ENCODE measurements at places on chromosomes 4 and X.

DNA sequence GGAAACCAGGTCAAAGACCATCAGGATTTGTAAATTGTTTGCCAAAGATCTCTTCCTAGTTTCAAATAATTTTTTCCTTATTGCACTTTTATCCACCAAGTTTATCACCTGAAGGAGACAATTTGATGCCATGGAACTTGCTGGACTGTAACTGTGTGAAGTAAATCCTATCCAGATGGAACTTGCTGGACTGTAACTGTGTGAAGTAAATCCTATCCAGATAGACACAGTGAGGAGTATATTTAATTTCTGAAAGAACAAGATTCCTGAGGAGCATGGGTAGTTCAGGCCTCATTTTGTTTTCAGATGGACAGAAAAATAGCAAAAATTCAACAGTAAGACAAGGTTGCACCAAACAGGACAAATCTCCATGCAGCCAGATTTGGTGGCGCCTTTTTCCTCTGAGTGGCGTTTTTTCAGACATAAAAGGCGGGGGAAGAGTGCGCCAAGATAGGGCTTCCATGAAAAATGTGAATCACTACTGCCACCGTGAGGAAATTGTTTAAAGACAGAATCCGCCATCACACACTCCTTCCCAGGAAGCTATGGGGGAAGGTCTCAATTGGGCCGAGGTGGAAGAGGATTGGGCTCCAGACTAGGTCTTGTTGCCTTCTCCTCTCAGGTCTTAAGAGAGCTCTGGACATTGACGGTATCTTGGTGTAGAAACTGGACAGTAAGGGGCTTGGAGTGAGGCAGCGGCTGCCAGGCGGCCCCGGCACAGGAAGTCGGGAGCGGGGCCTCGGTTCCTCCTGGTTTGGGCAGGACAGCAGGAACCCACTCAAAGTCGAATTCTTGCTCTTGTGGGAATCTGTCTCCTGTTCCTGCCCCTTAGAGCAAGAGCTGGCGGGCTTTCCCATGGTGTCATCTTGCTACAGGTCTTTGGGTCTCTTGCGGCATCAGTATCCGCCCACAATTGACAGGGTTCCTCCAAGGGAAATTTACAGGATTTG, 234.7 kb downstream of the OR13H1 start:
- DNase-seq, result peak; percentile 86

DNA sequence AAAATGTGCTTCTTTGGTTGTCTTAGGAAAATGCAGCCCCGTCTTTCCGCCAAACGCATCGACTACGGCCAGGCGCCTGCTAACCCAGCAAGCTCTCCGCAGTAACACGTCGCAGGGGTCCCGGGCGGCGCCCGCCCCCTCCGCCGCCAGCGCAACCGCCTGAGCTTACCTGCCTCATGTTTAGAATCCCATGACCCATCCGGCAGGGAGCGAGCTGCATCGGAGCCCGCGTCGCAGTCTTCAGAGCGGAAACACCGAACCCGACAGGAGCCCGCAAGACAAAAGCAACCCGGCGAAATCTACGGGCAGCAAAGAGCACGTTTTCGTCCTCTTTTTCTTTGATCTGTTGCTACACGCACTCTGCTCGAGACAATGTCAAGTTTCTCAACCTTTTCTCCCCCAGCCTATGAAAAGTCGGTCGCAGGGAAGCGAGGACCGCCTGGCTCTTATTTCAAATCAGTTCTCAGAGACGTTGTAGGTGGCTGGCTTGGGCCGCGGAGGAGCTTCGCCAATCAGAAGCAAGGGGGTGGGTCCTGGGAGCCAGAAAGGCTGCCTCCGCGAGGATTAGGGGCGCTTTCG, at the start of gene MID1:
MID1 (minus strand) TSS at position 465 of the 579 bp plus-strand sequence. CDS start 53,038 bp downstream, outside the sequence.
- no peak for DNase-seq

GRCh38 chr4:168631241-168632162, 134.7 kb downstream of the PALLD start:
- no peak for DNase-seq

DNA sequence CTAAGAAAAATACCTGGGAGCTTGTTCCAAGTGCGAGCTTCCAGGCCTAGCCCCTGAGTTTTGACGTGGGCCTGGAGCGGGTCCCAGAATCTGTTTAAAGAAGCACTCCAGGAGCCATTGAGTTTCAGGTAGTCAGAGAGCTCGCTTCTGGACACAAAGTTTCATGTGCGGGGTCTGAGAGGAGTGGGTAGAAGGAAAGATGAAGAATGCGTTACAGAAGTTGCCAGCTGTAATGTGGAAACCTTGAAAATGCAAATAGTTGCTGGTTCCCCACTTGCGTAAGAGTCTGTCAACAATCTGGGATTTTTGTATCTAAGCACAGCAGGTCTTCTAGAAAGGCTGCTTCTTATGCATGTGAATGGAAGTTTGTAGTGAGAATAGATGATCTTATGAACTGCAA, 77.5 kb upstream of the CLCN4 start:
- no peak for DNase-seq

DNA sequence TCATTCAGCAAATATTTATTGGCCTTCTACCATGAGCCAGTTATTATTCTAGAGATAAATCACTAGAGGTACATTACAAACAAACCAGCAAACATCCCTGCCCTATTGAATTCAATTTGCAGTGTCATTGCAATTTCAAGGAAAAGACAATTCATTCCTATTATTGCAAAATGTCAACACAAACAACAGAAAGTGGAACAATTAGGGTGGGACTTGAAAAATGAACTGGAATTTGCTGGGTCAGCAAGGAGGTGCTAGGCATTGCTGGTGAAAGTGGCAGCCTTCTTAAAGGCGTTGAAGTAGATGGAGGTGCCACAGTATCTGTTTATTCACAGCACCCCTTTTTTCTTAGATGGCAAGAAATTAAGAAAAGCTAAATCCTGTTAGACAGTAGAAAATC, 224.0 kb upstream of the BMP3 start:
- no peak for DNase-seq

GRCh38 chrX:43238461-43238945, 417.6 kb upstream of the MAOA start:
- DNase-seq, result no peak

DNA sequence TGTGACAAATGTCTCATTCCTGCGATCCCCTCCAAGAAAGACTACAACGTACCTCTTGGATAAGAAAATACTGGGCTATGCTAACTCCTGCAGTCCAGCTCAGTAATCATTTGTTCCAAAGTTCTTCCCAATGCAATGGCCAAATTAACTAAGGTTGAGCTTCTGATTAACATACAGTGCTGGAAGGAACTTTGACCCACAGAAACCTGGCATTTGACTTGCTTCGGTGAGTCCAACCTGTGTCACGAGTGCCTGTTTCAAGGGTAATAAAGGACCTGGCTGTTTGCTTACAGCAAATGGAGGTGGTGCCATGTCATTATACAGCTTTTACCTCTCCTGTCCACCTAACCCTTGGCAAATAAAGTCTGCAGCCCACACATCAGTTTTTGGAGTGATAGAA, 83.2 kb downstream of the RBM47 start:
- no peak for DNase-seq

DNA sequence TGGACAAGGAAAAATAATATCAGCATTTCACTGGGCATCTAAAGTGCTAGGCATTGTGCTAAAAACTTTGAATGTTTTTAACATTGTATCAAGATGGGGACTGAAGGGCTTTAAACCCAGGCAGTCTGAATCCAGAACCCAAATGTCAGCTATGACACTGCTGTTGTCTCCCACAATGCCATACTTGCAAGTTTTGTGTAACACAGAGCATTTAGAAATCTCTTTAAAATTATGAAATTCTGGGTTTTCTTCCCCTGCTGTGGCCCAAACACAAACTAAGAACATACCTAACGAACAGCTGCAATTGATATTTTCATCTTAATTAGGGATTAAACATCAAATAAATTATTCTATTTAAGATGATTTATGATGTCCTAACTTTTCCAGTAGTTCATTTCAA, 66.8 kb upstream of the LSM6 start:
- DNase-seq, result no peak

GRCh38 chrX:21176921-21177571, 197.2 kb upstream of the CNKSR2 start:
- DNase-seq, result no peak

- no peak for DNase-seq
Measured at GRCh38 chrX:51406688-51407519, 74.3 kb downstream of the NUDT10 start.
